ENCODE measurements at places on chromosomes 3 and 15.

DNA sequence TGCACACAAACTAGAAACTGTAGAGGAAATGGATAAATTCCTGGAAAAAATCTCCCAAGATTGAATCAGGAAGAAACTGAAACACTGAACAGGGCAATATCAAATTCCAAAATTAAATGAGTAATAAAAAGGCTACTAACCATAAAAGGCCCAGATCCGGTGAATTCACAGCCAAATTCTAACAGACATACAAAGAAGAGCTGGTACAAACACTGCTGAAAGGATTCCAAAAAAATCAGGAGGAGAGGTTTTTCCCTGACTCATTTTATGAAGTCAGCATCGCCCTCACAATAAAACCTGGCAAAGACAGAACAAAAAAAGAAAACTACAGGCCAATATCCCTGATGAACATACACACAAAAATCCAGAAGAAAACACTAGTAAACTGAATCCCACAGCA is 462.4 kb upstream of the THBS1 start:
- DNase-seq: peak; percentile 89

- DNase-seq: no peak
Measured at GRCh38 chr3:183966361-183966791, 51.3 kb downstream of the ABCC5 start.

DNA sequence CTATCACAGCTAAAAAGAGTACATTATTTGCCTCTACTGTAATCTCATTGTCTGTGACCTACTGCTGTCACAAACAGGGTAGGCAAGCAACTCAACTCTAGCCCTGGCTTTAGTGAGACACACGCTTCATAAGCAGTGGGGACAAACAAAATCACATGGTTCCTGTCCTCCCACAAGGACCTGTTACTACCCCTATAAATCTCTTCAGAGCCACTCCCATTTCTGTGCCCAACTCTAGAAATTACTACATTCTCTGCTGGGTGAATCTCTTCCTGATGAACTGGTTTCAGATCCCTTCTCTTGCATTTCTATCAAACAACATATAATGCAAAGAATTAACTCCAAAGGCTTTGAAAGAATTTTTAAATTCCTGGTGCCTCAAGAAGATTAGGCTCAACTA is 117.3 kb downstream of the DMXL2 start:
- no peak for DNase-seq

GRCh38 chr3:16402451-16402850 is 111.0 kb downstream of the RFTN1 start:
- peak; percentile 61 for DNase-seq

DNA sequence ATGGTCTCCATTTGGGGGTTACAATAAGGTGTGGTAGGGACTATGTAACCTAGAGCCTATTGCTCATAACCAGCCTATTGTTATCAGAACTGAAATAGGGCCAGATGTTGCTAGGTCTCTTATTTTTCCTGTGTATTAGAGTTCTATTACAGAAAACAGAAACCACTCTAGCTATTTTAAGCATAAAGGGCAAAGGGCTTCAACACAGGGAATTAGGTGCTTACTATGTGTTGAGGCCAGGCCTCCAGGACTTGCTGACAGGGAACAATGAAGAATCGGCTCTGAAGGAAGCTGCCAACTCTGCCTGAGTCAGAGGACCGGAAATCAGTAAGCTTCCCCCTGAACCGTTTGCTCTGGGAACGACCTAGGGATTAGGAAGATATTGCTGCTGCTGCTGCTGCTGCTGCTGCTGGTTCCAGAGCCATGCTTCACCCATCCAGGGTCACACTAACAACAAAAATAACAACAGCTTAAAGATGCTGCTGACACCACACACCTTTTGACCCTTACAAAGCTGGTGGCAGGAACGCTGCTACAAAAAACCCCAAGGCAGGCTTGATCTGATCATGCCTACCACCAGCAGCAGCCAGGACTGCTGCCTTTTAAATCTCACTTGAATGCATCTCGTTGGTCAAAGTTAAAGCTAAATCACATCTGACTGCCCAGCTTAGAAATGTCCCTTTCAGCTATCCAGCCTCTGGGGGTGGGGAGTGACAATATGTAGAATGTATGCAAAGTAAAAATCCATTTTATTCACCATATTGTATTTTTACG is 276.9 kb upstream of the IL12A start:
- peak; percentile 95 for DNase-seq

- DNase-seq: no peak
Measured at GRCh38 chr3:125048282-125048681, 7.5 kb downstream of the HEG1 start.

- peak; percentile 43 for DNase-seq
Measured at GRCh38 chr3:106114220-106114619, 245.4 kb upstream of the CBLB start.

DNA sequence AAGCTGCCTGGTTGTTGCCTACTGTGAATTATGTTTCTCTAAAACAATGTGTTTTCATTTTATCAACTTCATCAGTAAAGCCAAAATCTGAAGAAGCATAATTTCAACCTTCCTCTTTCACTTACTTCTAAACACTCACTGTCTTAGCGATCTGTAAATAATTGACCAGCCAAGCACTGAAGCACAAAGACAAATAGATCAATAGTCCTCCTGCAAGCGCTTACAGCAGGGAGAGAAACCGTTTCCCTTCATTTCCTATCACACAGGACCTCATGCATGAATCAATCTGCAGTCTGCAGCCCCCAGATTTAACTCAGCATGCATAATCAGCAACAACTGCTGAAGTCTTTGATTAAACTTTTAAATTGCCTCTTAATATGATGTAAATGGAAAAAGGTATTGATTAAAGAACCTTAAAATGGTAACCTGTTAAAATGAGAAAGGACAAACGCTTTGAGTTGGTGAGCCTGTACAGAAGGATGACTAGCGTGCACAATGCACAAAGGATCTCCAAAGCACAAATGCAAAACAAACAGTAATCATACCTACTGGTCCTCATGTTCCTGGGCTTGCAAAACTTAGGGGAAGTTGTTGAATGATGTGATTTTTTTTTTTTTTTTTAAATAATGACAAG is 370.2 kb upstream of the ZNF385D start:
- DNase-seq: no peak

DNA sequence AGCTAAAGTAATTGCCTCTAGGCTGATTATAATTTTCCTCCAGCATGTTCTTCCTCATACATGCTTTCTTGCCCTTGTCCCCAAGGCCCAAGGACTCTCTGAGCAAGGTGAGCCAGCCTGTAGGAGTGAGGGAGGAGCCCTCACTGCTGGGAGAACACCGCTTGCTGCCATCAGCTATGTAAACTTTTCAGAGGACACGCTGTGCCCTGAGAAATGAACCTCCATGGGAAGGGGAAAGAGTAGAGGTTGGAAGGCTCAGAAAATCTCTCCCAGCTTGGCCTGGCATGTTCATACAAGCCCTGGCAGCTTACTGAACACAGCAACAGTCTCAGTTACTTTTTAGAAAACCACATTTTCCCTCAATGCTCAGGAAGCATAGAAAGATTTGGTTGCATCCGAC is 103.0 kb upstream of the SLC24A5 start:
- DNase-seq: no peak

GRCh38 chr3:134094491-134094890 is 64.8 kb upstream of the SLCO2A1 start:
- peak; percentile 34 for DNase-seq

GRCh38 chr3:147405231-147406027 is 914 bp downstream of the ZIC4 start:
- no peak for DNase-seq

GRCh38 chr3:14489641-14490040 is 50.5 kb downstream of the GRIP2 start:
- no peak for DNase-seq

GRCh38 chr3:185176750-185177359 is 24.0 kb upstream of the C3orf70 start:
- DNase-seq: peak; percentile 49

DNA sequence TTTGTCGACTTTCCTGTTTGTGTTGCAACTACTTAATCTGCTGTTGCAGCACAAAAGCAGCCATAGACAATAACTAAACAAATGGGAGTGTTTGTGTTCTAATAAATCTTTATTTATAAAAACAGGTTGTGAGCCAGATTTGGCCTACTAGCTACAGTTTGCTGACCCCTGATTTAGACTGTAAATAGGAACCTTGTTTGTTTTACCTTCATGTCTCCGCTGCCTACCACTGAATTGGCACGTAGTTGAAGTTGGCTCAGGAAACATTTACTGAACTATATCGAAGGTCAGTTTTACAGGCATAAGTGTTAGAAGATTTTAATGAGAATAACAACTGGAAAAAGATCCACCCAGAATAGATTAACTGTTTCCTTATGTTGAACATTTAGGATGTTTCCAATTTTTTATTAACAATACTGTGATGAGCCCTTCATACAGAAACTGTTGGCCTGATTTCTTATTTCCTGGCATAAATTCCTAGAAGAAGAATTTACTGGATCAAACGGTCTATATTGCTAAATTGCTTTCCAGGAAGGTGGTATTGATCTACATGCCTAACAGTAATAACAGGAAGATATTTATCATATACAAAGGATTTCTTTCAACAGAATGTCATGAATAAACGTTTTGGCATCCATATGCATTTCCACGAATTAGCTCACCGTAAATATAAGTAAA is 156.2 kb upstream of the NR2E3 start:
- peak; percentile 25 for DNase-seq

- DNase-seq: peak; percentile 30
Measured at GRCh38 chr15:93027413-93027812, 61.6 kb downstream of the RGMA start.

GRCh38 chr3:50381383-50381782 is 22.1 kb upstream of the TMEM115 start:
- no peak for DNase-seq

DNA sequence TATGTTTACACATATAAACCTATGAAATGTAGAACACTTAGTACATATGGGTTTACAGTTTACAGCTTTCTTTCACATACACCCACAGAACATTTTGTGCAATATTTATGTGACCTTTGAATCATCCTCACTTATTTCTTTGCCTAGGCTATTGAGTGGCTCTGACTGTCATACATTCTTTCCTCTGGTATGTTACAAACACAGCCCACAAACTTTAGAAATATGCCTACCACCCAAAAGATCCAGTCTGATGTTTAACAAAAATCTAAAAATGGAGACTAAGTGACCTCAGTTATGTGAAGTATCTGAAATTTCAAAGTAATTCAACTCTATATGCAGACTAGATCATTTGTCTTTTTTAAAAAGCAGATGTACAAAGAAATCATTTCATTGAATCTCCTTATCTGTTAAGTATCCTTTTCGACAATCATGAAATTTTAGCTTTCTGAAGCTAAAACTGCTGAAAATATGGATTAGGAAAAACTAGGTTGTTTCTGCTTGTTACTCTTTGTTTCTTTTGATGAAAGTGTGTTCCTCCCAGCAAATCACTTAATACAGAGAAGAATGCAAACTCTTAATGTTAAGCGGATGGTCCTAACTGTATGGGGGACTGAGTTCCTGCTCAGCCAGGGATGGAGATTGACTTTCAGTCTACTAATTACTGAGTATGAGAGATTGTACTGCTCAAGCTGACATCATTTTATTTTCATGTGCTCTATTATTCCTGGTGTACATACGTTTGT is 27.7 kb downstream of the CCDC54 start:
- DNase-seq: peak; percentile 90

DNA sequence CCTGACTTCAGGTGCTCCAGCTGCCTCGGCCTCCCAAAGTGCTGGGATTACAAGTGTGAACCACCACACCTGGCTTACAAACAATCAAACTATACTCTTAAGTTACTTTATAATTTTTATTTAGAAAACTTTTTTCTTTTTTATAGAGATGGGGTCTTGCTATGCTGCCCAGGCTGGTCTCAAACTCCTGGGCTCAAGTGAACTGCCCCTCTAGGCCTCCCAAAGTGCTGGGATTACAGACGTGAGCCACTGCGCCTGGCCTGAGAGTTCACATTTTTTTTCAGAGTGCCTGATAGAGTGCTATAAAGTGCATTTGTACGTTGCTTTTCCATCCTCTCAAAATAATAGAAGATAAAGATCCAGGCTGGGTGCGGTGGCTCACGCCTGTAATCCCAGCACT is 102.0 kb upstream of the TBL1XR1 start:
- no peak for DNase-seq

- DNase-seq: no peak
Measured at GRCh38 chr15:79101866-79102581, 11.4 kb upstream of the RASGRF1 start.

DNA sequence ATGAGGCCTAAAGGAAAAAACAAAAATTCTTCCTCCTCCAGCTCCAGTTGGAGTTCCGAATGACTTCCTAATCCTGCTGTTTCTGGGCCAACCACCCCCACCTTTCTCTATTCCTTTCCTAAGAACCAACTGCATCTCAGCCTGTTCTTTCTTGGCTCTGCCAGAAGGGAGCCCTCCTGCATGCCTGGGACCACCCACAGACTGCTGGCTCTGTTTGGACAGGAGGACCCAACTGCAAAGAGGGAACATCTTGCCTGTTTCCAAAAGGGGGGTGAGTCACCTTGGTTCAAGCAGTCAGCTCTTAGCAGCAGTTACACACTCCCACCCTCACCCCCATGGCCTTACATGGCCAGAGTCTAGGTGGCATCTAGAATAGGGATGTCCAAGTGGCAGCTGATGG is 116.0 kb upstream of the PRICKLE2 start:
- DNase-seq: peak; percentile 80

DNA sequence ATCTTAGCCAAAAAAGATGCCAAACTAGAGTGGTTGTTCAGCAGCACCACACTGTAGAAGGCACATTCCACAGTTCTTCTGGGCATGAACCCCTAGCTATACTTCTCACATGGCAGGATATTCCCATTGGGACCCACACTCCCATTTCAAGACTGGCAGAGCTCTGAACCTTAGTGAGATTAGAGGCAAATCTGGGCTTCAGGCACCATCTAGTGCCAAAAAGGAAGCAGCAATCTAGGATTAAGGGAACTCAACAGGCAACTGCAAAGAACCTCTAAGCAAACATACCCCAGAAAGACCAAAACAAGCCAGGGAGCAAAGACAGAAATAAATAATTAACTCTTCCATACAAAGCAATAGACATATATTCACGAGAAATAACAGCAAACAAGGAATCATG is 66.2 kb downstream of the TAFA4 start:
- no peak for DNase-seq

DNA sequence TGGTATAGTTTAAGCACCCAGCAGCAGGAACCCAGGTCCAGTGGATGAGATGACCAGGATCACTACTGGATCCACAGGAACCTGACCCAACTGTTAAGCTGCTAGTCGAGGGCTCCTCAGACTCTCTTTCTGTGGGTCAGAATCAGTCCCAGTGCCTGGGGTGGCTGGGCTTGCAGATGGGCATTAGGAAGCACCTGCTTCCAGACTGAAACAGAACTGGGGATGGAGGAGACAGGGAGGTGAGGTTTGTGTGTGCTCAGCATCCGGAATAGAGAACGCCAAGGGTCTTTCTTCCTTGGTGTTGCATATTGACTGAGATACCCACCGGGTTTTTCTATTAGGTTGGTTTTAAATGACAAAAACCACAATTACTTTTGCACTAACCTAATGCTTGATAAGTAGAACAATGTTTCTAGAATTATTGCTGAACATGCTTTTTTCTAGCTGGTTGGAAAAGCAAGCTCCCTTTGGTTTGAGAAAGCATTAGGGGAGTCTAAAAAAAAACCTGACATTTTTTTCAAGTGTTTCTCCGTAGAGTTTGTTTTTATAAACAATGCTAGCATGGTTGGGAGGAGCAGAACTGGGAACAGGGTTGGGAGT is 779 bp downstream of the ST3GAL6 start:
- no peak for DNase-seq

GRCh38 chr15:36811903-36812302 is 232.5 kb downstream of the CDIN1 start:
- DNase-seq: no peak

- DNase-seq: no peak
Measured at GRCh38 chr3:133803469-133803868, 2.1 kb upstream of the SRPRB start.
